ENCODE measurements at places on chromosomes 4 and X. TPM values are rescaled to one million over a fixed set of nuclear protein-coding genes. Genes with fewer than 3 reads are reported as not detected.
A peak's percentile ranks its signal among the peaks of the same experiment; 100 is the strongest.

The SCRG1 gene
- total RNA-seq = 0.14 TPM

The BEX5 gene
- total RNA-seq = 24.5 TPM

The MAGEC3 gene
- not detected for total RNA-seq

The COX7B2 gene
- total RNA-seq = not detected

The AFAP1 gene
- total RNA-seq = 19.8 TPM

The NUP62CL gene
- 1.4 TPM for total RNA-seq

The MBNL3 gene
- total RNA-seq = 12.0 TPM

The CHRDL1 gene
- total RNA-seq = 61.4 TPM

The PROM1 gene
- 5.7 TPM for total RNA-seq

GRCh38 chr4:5760936-5761480 lies 50.0 kb downstream of the EVC start:
- no peak for DNase-seq

DNA sequence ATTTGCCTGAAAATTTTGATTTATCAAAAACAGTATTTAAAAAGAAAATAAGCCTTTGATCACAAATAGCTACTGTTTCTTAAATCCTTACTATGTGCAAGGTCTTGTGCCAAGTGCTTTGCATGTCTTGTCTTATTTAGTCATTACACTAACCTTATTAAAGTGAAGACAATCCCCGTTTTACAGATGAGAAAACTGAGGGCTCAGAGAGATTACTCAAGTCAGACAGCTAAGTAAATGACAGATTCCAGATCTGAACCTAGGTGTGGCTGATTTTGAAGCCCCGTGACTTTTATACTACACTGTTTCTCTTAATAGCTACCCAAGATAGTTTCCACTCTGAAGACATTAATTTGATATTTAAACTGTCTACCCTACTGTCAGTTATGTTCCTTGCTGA lies 38.2 kb downstream of the AFF2 start:
- no peak for DNase-seq

DNA sequence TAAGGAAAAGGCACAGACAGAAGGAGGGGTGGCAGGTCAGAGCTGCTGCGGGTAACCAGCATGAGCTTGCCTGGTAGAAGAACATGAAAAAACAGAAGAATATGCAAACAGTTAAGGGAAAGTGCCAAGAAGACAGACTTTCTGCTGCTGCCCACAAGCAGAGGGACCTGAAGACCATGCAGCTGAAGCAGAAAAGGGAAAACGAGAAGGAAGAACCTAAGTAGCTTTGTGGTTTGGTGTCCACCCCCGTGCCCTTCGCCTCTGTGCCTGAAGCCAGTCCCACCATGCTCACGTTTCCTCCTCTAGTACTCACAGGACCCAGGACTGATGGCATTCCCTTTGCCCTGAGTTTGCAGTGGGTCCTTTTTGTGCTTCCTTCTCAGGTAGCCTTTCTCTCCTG lies 62.8 kb downstream of the UBA6 start:
- no peak for DNase-seq

GRCh38 chr4:88119943-88120342 lies 38.5 kb downstream of the ABCG2 start:
- no peak for DNase-seq

- DNase-seq = no peak
Observed at GRCh38 chr4:139893801-139894200, 228.2 kb downstream of the MGST2 start.

DNA sequence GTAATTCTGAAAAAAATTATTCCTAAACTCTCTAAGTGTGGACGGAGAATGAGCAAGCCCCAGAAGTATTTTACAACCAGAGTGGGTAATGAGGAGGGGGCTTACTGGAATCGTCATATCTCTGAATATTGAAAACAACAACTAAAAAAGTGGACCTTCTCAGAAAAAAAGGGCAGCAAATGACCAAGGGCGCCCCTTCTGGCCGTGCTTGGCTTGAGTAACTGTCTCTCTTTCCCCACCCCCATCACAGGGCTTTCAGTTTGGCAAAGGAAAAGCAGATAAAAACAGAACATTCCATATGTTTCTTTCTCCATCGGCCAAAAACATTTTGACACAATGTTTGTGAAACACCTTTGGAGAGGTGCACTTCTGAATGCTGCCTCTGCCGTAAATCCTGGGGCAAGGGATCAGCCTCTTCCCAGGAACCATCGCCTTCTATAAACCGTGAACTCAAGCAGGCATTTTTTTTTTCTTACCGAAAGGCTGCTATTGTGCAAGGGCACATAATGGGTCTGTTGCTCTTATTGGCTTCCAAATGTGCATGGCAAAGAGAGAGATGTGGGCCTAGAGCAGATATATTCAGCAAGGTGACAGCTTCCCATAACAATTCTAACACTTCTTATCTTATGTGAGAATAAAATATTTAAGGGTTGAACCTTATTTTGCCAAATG lies 115.4 kb downstream of the PARM1 start:
- no peak for DNase-seq

- no peak for DNase-seq
Observed at GRCh38 chr4:167868163-167868562, 224.2 kb upstream of the ANXA10 start.

DNA sequence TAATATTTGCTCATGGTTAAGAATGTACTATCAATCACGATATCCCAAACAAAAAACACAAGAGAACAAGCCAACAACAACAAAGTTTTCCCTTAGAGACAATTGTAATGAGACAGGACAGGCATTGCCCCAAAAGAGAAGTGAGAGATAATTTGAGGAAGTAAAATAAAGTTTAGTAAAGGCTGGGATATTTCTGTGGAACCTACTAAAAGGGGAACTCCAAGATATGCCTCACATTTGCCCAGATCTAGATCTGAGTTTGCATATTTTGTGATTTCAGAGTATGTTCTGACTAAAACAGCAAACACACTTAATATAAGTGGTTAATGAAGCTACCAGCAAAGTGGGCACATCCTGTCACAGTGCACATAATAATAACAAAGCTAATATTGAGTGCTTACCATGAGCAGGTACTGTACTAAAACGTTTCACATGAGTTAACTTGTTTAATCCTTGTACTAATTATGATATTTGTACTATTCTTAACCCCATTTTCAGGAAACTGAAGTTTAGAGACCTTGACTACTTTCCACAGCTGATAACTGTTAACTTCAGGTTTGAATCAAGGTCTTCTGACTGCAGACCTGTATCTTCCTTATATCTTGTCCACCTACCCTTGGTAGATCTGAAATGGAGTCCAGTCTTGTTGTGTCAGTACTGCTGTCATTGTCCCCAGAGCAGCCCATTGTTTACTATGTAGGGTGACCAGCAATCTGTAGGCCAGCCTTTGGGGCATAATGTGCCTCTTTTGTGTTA lies 26.0 kb upstream of the BMP2K start:
- DNase-seq = no peak

DNA sequence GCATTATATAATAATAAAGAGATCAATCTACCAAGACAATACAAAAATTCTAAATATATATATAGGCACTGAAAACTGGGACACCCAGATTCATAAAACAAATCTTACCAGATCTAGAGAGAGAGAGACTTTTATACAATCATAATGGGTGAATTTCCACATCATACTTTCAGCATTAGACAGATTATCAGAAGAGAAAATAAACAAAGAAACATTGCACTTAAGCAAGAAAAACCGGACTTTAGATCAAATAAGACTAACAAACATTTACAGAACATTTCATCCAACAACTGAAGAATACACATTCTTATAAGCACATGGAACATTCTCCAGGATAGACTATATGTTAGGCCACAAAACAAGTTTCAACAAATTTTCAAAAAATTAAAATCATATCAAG lies 245.1 kb downstream of the INPP4B start:
- no peak for DNase-seq

- peak; percentile 19 for DNase-seq
Observed at GRCh38 chr4:38601244-38601915, 62.6 kb upstream of the KLF3 start.

- DNase-seq = no peak
Observed at GRCh38 chr4:165539801-165540200, 161.0 kb downstream of the CPE start.

- DNase-seq = no peak
Observed at GRCh38 chr4:23390246-23390645, 499.6 kb downstream of the PPARGC1A start.

GRCh38 chr4:6271206-6271605 lies 1.6 kb downstream of the WFS1 start:
- DNase-seq = no peak

Data from prostate gland (tissue), 2 donors.